Thymus (tissue), 14 donors: ENCODE measurements at places on chromosomes 12 and 14.

- H3K4me3 ChIP-seq = no peak overlapping the region
- H3K27me3 ChIP-seq = no peaks in the 10 kb centered on the region
- no peaks in the 10 kb centered on the region for H3K4me1 ChIP-seq
- no peaks in the 10 kb centered on the region for H3K36me3 ChIP-seq
- no peak overlapping the region for H3K27ac ChIP-seq
- DNase-seq = no peak
These were observed 546.7 kb downstream of the SNAPC1 start for GRCh38 chr14:62308891-62309290.

- no peak overlapping the region for H3K27ac ChIP-seq
- H3K4me1 ChIP-seq = peaks cover 23% of the 10 kb centered on the region
- peaks cover 36% of the 10 kb centered on the region for H3K27me3 ChIP-seq
- DNase-seq = no peak
These were observed 3.5 kb upstream of the PHLDA1 start for GRCh38 chr12:76035045-76035444.

- H3K27ac ChIP-seq = no peak overlapping the region
- H3K4me3 ChIP-seq = no peak overlapping the region
- no peaks in the 10 kb centered on the region for H3K4me1 ChIP-seq
- no peaks in the 10 kb centered on the region for H3K27me3 ChIP-seq
These were observed 30.4 kb upstream of the PPP2R5E start for GRCh38 chr14:63573581-63573980.

DNA sequence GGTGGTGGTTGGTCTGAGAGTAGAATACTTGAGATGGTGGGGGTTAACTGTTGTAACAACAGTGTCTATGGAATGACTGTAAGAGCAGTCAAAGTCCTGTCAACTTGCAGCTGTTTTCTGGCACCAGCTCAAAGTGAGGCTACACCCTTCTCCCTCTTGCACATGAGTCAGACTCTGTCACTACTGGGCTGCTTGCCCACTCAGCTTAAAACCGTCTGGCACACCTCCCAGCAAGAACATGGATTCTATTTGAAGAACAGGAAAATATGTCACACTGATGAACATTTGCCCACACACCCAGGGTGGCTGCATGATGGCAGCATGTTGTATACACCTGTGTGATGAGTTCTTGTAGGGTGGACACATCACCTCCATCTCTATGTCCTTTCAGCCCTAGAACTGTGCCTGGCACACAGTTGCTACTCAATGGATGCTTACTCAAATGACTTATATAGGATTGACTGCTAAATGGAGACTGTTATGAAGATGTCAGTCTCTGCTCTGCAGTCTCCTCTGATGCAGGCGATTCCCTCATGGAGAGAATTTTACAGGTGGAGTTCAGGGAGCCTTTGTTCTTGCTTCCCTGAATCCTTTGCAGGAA lies 19.3 kb upstream of the SERPINA6 start:
- H3K27ac ChIP-seq = no peak overlapping the region
- H3K4me1 ChIP-seq = no peaks in the 10 kb centered on the region
- H3K4me3 ChIP-seq = no peak overlapping the region
- DNase-seq = no peak

DNA sequence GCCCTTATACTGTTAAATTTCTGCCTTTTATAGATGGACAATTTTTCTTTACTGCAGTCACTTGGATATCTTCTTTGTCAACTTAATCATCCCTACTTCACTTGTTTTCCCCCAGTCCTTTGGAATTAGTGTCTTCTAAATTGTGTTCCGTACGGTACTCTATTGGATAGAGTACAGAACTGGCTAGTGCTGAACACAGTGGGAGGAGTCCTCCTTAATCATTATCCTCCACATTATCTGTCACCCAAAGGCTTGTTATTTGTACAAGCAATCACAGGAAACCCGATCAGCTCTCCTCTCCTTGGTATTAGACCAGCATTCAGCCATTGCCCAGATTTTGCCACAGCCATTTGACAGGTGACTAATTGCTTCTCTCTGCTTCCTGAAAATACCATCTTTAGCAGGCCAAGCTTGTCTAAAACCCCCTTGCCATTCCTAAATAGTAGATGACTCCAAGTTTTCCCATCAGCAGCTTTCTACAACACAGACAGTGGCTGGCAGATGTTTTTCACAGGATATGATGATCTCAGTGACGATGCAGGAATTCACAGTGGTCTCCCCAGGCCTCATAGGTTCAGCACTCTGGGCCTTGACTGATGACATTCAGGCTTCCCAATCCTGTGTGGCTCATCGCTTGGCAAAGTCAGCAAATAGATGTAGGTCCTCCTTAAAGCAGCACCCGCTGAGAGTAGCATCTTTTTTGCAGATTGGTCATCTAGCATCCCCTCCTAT lies 216.0 kb upstream of the RGS6 start:
- H3K4me3 ChIP-seq = no peak overlapping the region
- DNase-seq = no peak
- no peaks in the 10 kb centered on the region for H3K4me1 ChIP-seq

DNA sequence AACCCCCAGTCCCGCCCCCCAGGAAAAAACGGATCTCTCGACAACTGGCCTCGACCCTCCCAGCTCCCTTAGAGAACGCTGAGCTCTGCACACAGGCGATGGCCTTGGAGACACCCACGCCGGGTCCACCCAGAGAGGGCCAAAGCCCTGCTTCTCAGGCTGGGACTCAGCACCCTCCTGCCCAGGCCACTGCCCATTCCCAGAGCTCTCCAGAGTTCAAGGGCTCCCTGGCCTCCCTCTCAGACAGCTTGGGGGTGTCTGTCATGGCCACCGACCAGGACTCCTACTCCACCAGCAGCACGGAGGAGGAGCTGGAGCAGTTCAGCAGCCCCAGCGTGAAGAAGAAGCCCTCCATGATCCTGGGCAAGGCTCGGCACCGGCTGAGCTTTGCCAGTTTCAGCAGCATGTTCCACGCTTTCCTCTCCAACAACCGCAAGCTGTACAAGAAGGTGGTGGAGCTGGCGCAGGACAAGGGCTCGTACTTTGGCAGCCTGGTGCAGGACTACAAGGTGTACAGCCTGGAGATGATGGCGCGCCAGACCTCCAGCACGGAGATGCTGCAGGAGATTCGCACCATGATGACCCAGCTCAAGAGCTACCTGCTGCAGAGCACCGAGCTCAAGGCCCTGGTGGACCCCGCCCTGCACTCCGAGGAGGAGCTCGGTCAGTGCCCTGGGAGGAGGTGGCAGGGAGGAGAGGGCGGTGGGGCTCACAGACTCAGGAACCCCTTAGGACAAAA lies 95.8 kb downstream of the LGMN start:
- no peak for DNase-seq
- H3K27ac ChIP-seq = peak overlapping the region; percentile 74
- H3K4me3 ChIP-seq = peak overlapping the region; percentile 14
- H3K4me1 ChIP-seq = peaks cover 18% of the 10 kb centered on the region
